Foreskin fibroblast (primary cell): ENCODE measurements at places on chromosomes 1 and 21.
A peak's percentile ranks its signal among the peaks of the same experiment; 100 is the strongest.

DNA sequence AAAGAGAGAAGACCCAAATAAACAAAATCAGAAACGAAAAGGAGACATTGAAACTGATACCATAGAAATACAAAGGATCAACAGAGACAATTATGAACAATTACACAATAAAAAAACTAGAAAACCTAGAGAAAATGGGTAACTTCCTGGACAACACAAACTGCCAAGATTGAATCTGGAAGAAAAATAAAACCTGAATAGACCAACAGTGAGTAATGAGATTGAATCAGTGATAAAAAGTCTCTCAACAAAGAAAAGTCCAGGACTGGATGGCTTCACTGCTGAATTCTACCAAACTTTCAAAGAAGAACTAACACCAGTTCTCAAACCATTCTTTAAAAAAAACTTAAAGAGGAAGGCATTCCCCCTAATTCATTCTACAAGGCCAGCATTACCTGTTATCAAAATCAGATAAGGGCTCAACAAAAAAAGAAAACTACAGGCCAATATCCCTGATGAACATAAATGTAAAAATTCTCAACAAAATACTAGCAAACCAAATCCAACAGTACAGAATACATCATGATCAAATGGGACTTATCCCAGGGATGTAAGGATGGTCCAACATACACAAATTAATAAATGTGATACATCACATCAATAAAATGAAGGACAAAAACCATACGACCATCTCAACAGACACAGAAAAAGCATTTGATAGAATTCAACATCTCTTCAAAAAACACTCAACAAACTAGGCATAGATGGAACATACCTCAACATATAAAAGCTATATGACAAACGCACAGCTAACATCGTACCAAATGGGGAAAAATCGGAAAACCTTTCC, 119.9 kb downstream of the ACBD6 start:
- no peak for DNase-seq

DNA sequence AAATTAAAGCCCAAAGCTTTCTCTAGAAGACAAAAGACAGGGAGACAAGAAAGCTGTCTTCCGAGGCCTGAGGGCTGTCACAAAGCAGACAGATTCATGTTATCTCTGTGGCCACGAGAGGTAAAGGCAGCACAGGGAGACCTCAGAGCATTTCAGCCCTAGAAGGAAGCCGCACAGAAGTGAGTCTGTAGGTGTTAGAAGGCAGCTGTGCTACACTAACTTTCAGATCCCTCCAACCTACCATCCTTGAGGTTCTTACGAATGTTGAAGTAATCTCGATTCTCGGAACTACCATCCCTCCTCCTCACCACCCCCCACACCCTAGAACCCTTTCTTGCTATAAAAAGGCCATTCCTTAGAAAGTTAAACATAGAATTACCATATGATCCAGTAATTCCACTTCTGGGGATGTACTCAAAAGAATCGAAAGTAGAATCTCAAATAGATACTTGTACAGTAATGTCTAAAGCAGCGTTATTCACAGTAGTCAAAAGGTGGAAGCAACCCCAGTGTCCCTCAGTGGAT, 21.5 kb upstream of the LYST start:
- no peak for DNase-seq

DNA sequence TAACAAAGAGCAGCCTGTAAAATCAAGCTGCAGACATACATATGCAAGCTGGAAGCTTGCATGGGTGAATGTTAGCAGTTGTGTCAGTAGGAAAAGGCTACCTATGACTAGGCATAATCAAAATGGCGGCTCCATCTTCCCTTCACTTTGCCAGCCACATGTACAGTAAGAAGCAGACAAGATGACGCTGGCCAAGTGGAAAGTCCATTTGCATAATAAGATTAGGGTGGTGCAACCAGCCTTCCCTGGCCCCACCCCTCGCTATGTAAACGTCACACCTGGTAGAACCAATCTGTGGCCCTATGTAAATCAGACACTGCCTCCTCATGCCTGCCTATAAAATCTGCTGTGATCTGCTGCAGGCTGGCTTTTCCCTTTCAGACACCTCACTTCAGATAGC, 171.9 kb upstream of the USP25 start:
- DNase-seq: no peak

GRCh38 chr1:172448995-172449584, 5.2 kb upstream of the PIGC start:
- DNase-seq: no peak

GRCh38 chr21:33244082-33244778, 14.5 kb downstream of the IFNAR2 start:
- DNase-seq: no peak

- no peak for DNase-seq
Observed at GRCh38 chr1:206495493-206496046, 11.8 kb upstream of the RASSF5 start.

GRCh38 chr1:89590341-89591080, 42.4 kb upstream of the LRRC8C start:
- DNase-seq: no peak

DNA sequence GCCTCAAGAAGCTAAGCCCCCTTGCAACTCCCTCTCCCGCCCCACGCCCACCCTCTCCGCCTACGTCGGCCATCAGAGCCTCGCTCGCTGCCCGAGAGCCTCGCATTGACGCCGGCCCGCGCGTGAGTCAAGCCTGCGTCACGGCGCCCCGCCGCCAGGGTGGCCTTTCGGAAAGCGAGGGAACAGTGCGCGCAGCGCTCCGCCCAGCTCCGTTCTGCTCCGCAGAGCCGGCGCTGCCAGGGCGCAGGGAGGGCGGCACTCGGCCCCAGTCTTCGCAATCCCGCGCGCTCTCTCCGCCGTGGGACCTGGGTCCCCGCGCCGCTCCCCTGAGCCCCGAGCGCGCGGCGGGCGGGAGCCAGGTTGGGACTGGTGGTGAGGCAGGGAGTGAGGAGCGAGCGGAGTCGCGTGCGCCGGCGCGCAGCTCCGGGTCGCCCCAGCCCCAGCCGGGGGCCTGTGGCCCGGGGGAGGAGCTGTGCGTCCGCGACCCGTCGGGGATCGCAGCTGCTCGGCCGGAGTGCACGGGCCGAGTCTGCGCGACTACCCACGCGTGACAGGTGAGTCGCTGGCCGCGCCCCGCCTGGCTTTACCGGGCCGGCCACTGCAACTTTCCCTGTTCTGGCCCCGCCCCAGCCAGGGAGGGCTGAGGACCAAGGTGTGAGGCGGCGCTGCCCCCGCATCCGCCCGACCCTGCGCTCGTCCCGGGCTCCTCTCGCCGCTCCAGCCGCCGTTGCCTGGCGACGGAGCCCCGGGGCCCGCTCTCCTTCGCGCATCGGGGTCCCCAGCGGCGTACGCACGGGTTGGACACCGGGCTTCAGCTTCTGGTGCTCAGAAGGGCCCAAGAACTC, at the start of gene SLC6A17:
Gene SLC6A17, plus strand, starts transcription at position 165 of the 845 bp plus-strand sequence. CDS start 16,436 bp downstream, outside the sequence.
- DNase-seq: peak; percentile 83

GRCh38 chr1:35188578-35189392, 4.2 kb downstream of the SFPQ start:
- no peak for DNase-seq

GRCh38 chr1:185654199-185654951, 79.8 kb upstream of the HMCN1 start:
- no peak for DNase-seq

GRCh38 chr1:100009458-100009857, 39.7 kb downstream of the SLC35A3 start:
- DNase-seq: peak; percentile 62

GRCh38 chr1:231418101-231418740, 3.9 kb downstream of the EGLN1 start:
- DNase-seq: no peak

GRCh38 chr1:16181887-16182719, 26.2 kb upstream of the EPHA2 start:
- peak; percentile 91 for DNase-seq

GRCh38 chr1:53125623-53126360, 16.6 kb downstream of the SLC1A7 start:
- DNase-seq: peak; percentile 36

DNA sequence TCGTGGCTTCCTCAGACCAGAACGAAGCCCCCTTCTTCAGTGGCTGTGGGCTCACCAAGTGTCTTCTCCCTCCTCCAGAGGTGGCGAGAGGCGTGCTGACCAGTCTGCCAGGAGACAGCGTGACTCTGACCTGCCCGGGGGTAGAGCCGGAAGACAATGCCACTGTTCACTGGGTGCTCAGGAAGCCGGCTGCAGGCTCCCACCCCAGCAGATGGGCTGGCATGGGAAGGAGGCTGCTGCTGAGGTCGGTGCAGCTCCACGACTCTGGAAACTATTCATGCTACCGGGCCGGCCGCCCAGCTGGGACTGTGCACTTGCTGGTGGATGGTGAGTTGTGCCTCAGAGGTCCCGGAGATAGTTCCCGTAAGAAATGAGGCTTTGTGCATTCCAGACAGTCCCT, 24.0 kb downstream of the IL6R start:
- no peak for DNase-seq

DNA sequence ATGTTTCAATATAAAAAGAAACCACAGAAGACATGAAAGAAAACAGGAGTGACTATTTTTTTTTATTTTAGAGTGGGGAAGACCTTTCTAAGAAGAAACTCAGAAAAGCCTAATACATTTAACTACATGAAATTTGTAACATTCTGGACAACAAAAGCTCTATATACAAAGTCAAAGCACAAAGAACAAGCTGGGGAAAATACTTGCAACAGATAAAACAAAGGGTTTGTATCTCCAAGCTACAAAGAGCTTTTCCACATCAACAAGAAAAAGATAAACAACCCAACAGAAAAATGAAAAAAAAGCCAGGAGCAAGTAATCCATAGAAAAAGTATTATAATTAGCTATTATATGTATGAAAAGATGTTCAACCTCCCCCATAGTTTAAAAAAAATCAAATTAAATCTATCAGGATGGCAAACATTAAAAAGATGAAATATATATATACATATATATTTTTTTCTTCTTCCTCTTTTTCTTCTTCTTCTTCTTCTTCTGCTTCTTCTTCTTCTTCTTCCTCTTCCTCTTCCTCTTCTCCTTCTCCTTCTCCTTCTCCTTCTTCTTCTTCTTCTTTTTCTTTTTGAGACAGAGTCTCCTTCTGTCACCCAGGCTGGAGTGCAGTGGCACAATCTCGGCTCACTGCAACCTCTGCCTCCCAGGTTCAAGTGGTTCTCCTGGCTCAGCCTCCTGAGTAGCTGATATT, 49.1 kb upstream of the EPS8L3 start:
- no peak for DNase-seq

GRCh38 chr1:88191917-88192316, 492.2 kb upstream of the PKN2 start:
- no peak for DNase-seq

GRCh38 chr1:81682490-81682889, 118.2 kb upstream of the ADGRL2 start:
- no peak for DNase-seq

DNA sequence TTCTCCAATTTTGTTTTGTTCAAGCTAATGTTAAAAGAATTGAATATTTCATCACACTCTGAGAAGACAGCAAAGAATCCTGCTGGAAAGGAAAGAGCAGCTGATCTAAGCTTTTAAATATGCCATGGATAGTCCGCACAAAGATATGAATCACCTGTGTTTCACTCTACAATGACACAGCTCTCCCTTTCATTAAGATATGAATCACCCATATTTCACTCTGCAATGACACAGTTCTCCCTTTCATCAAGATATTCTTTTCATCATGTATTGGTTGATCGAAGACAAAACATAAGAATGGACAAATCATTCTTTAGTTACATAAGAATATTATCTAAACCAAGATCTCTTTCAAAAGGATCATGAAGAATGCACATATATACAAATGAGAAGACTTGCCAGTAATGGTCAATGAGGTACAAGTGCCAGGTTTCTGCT, 367.3 kb downstream of the SMYD3 start:
- peak; percentile 91 for DNase-seq

- peak; percentile 95 for DNase-seq
Observed at GRCh38 chr1:241918879-241919278, 38.7 kb upstream of the BECN2 start.

GRCh38 chr1:63975481-63975880, 201.7 kb downstream of the ROR1 start:
- DNase-seq: no peak

GRCh38 chr1:234330843-234331215, 42.4 kb upstream of the COA6 start:
- no peak for DNase-seq

DNA sequence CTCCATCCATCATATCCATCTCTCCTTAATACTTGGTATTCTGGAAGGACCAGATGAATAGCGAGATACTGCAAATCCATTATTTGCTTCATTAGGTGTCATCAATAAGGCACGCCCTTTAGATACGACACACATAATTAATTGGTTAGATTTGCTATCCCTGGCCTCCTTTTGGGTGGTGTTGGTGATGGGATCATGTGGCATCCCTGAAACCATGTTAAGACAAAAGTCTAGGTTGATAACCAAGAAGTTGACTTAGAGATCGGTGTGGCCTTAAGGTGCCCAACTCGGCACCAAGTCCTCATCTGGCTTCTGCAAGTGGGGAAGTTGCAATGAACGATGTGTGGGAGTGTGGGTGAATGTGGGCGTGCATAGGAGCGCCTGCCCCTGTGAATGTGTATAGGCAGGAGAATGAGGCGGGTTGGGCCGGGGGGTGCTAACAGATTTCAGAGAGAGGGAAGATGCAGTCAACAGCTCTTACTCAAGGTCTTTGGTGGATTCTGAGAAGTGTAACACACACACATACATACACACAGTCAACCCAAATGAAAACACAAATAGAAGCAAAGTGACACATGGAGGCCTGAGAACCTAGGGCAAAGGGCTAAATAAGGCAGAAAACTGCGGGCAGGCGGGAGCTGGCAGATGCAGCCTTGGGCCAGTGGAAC, 415.7 kb upstream of the ESRRG start:
- no peak for DNase-seq

DNA sequence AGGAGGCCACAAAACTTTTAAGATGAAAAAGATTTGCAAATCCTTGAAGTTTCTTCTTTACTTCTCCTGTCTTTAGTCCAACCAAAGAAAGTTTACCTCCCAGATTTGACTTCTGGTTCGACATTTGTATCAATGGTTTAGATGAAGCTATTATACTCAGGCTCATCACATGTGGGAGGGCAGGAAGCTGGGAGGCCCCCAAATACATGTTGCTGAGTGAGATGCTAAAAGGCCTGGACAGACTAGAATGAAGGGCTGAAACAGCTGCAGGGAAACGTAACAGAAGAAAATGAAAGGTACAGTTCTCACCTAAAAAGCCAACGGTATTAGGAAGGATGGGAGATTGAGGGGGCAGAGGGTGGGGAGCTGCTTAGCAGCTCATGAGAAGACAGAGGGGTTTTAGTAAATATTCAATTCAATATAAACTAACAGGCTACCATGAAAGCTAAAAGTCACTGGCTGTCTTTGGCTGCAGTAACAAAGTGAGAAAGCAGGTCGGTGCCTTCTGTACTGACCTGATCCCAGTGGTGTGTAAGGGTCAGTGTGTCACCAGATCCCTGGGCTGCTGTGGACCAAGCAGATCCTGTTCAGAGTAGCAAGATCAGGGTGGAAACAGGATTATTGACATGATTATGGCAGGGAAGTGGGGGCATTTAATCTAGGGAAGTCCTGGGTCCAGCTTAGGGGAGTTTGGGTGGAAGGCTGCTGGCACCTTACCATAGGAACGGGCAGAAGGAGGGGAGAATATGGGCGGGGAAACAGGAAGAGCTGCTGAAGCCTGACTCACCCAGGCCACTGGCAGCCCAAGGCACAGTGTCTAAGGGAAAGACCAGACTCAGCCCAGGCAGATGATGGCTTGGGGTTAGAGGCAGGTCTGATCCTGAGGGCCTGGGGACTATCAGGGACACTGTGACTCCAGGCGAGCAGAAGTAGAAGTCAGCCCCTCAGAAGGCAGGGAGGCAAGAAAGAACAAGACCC, 60.4 kb downstream of the KCNN3 start:
- peak; percentile 41 for DNase-seq
